ENCODE measurements at places on chromosomes 13 and 19.

DNA sequence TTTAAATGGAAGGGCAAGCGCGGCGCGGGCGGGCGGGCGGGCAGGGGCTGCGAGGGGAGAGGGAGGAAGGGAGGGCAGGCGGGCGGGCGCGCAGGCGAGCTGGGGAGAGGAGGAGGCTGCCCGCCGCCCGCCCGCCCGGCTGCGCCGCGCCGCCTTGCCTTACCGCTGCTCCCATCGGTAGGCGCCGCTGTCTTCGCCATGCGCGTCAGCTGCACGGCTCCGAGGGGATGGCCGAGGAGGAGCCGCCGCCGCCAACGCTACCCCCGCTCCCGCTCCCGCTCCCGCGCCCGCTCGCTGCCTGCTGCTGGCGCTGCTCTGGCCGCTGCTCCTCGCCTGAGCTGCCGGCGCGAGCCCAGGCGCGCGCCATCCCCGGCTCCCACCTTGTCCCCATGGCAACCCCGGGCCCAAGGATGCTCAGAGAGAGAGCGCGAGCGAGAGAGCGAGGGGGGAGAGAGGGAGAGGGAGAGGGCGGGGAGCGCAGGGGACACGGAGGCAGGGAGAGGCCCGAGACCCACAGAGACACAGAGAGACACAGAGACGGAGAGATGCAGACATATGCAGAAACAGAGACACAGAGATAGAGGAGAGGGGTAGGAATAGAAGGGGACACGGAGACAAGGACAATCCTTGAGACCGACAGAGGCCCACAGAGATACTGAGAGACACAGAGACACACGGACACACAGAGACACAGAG is 40.3 kb downstream of the DEDD2 start:
- peak; percentile 55 for DNase-seq

DNA sequence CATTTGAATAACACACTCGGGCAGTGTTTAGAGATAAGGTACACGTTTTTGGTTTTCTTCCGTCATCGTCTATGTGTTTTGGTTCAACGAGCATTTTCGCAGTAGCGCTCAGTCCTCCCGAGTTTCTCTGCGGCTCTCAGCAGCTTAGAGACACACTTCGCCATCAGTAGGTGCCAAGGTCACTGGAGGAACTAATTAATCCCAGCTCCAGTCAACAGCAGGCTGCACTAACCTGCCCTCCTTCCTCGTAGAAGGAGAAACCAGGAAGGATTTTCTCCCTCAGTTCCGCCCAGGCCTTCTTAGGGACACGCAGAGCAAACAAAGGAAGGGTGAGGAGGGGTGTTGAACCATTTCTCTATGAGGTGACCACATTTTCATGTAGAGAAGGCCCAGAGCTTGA is 12.6 kb downstream of the MBNL2 start:
- no peak for DNase-seq

DNA sequence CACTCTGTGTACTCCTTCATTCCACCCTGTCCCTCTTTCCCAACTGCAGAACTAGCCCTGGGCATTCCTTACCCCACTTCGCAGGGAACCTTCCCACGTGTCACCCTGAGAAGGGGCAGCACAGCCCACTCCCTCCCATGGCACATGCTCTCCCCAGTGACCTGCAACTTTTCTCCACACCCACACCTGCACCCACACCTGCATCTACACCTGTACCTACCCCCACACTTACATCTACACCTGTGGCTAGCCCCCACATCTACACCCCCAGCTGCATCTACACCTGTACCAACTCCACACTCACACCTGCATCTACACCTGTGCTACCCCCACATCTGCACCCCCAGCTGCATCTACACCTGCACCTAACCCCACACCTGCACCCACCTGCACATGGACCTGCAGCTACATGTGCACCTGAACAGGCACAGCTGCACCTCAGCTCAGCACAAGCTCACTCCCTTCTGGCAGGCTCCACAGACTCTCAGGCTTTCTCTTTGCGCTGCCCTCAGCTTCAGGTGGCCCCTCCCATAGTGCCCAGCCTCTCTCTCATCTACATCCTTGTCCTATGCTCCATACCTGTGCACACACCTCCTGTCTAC is 234.1 kb downstream of the TUBA3C start:
- DNase-seq: no peak

- DNase-seq: no peak
Measured at GRCh38 chr19:50649433-50650391, at the start of gene C19orf81. TSS of gene C19orf81 (plus strand) at chr19:50649445. CDS start at chr19:50649445, 0 bp downstream.
